NCI-H1930 (cell line): ENCODE measurements at places on chromosomes 7 and 10.

GRCh38 chr7:127817466-127817865 is 165.5 kb downstream of the SND1 start:
- DNase-seq = no peak

DNA sequence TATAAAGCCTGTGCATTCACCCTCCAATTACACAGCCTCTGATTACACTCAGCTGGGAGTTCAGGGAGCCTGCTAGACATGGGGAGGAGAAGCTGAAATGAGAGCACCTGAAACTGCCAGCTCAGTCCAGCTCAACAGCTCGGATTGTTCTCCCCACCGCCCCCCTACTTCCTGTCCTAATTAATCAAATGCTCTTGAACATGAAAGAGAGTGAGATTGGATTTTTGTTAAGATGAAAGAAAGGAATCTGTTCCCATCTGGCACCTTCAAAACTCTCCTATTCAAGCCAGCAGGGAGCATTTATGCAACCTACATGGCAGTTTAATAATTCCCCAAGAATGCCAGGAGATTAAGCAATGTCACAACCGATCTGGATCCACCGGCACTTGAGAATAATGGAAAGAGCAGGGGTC is 98.0 kb downstream of the NPSR1 start:
- peak; percentile 66 for DNase-seq

DNA sequence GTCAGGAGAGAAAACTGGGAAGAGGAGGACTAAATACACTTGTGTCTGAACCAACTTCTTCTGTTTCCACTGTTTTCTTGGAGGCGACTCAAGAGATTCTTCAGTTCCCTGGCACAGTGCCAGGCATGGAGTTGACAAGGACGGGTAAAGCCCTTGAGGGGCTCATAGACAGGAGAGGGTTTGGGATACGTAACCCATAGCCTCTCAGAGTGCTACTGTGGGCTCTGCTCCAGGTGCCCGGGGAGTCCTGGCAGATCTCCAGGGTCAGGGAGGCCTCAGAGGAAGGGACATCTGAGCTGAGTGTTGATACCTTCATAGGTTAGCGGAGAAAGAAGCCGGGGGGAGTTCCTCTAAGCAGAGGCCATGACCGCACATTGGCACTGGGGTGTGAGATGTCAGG is 42.0 kb downstream of the GALNT17 start:
- no peak for DNase-seq

DNA sequence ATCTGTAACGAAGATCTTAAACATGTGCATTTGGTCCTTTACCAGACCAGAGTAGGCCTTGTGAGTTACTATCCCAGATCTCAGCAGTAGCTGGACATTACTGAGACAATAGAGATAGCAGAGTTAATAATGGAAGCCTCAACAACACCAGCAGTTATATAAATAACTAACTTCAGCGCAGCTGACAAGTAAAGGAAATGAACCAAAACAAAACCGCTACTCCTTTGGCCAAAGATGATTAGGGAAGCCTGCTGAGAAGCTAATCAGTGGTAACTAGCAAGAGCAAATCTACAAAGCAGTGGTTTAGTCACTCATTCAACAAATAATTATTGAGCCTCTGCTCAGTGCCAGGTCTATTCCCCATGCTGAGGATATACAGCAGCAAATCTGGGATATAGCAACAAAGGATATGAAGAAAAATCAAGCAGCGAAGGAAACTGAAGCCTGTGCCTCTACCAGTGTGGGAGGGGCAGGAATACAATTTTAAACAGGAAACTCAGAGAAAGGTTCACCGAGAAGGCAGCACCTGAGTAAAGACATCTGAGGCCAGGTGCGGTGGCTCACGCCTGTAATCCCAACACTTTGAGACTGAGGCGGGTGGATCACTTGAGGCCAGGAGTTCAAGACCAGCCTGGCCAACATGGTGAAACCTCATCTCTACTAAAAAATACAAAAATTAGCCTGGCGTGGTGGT is 103.6 kb downstream of the ELMO1 start:
- peak; percentile 31 for DNase-seq

DNA sequence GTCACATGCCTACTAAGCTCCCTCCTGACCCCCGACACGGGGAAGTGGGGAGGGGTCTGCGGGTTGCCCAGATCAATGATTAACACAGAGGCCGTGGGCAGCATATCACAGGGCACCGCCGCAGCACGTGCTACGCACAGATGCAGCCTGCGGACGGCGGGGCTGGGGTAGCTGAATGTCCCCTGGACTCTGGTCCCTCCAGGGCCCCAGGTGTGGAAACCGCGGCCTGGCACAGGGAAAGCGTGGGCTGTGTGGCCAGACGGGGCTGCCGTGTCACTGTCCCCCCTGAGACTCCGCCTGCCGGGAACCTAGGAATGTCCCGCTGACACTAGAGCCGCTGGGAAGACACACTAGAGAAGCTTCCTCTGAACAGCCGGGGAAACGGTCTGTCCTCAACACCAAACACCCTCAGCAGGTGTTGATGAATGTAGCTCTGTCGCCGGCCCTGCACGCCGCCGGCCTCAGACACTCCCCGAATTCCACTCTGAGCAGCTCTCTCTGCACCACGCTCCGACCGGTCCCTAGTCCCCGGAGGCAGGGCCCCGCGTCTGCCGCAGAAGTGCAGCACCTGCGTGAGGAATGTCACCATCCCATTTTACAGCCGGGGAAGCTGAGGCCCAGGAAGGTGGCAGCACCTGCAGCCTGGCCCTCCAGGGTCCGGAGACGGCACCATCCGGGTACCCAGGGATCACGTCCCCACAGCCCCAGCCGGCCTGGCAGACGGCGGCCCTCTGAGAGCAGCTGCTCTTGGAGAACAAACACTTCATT is 33.4 kb upstream of the PDGFA start:
- no peak for DNase-seq

DNA sequence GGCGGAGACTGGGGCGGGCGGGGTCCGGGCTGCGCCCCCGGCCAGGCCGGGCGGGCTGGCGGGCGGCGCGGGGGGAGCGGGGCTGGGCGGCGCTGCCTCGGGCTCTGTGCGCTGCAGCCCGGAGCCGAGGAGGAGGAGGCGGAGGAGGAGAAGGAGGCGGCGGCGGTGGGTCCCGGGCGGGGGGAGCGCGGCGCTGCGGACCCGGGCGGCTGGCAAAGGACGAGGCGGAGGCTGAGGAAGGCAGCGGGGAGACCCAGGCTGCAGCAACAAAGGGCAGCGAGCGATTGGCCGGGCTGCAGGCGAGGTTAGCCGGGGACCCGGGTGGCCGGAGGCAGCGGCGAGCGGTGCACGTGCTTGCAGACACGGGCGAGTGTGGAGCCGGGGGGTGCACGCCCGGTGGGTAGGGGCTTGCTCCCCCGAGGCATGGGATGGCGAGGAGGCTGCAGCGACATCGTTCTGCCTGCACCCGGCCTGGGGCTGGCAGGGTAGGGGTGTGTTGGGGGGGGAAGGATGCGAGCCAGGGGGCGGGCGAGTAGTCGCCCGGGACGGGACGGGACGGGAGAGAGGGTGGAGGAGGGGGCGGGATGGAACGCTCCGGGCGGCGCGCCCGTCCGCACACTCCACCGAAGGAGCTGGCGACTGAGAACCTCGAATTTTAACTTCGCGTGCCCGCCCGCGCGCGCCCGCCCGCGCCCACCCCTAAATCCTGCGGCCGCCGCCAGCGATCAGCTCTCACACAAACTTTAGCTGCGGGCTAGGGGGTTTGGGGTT is 844 bp upstream of the KAT6B start:
- DNase-seq = peak; percentile 28
